ENCODE measurements at places on chromosomes 13 and 19. TPM values are rescaled to one million over a fixed set of nuclear protein-coding genes. Genes with fewer than 3 reads are reported as not detected.
A peak's percentile ranks its signal among the peaks of the same experiment; 100 is the strongest.

- DNase-seq = no peak
- no peak overlapping the region for H3K27ac ChIP-seq
- no peaks in the 10 kb centered on the region for H3K4me1 ChIP-seq
Observed at GRCh38 chr13:101673360-101674105, 221.1 kb downstream of the ITGBL1 start.

DNA sequence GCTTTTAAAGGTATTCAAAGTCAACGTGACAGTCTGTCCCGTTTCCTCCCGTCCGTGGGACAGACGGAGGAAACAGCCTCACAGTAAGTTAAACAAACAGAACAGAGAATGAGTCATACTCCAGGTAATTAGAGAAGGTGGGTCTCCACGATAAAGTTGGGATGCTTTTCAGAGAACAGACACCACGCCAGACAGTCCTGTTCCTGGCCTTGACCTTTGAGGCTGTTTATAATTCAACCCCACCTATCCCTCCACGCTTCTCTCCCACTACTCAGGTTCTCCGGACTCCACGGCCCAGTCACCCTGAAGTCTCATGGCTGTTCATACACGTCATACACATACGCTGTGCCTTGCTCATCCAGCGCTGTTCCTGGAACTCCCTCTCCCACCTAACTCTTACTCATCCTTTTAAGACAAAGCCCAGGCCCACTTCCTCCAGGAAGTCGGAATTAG is 42.5 kb downstream of the ARHGEF18 start:
- no peak overlapping the region for H3K27ac ChIP-seq
- no peak overlapping the region for H3K4me3 ChIP-seq
- H3K27me3 ChIP-seq = no peaks in the 10 kb centered on the region
- no peak for DNase-seq

DNA sequence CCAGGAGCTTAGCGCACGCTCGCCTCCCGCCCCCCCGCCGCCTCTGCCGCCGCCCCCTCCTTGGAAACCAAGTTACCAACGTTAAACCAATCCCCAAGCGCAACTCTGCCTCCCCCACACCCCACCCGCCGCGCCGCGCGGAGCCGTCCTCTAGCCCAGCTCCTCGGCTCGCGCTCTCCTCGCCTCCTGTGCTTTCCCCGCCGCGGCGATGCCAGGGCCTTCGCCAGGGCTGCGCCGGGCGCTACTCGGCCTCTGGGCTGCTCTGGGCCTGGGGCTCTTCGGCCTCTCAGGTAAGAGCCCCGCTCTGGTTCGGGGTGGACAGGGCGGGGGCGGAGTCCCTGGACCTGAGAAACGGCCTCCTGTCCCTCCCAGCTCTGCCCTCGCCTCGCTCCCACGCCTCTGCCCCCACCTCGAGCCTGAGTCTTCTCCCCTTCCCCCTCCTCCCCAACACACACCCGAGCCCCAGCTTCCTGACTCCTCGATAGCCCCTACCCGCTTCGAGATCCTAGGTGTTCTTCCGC is at the start of gene ICAM5:
TSS of gene ICAM5 (plus strand) at position 117 of the 521 bp plus-strand sequence. CDS start at position 209, 92 bp downstream.
- peak within 1 kb of the TSS; percentile 1 for H3K4me3 ChIP-seq
- no peak within 1 kb of the TSS for H3K27ac ChIP-seq
- H3K27me3 ChIP-seq = peaks cover 6% of the 10 kb centered on the region
- no peak for DNase-seq

GRCh38 chr13:46831588-46832194 is 34.7 kb upstream of the ESD start:
- H3K36me3 ChIP-seq = no peaks in the 10 kb centered on the region
- H3K4me1 ChIP-seq = no peaks in the 10 kb centered on the region
- H3K27me3 ChIP-seq = no peaks in the 10 kb centered on the region

DNA sequence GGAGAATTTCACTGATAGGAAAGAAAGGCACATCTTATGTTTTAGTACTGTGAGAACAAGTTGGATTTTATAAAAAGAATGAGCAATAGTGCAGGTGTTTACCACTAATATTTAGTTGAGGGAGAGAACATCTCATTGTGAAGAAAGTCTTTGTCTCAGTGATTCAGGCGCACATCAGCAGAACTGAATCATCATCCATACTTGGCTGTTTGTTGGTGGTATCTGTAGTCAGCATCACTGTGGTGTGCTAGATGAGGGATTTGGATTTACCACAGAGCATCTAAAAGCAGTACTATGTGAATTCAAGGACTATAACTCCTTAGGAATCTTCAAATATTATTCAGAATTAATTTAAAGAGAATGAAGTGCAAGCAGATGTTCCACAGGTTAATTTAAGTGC is 1380.5 kb upstream of the ATXN8OS start:
- no peaks in the 10 kb centered on the region for H3K36me3 ChIP-seq
- no peaks in the 10 kb centered on the region for H3K4me1 ChIP-seq
- no peak overlapping the region for H3K27ac ChIP-seq
- no peak for DNase-seq
- H3K4me3 ChIP-seq = no peak overlapping the region

DNA sequence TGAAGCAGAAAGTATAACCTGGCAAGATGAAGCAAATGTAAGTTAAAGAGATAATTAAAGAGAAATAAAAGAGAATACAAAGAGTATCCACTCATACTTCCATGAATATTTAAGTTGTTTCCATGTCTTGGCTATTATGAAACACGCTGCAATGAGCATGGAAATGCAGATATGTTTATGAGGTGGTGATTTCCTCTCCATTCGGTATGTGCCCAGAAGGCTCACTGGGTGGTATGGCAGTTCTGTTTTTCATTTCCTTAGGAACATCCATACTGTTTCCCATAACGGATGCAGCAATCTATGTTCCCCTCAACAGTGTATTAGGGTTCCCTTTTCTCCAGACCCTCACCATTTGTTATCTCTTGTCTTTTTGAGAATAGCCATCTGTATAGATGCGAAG is 272.6 kb upstream of the SOX21 start:
- no peak for DNase-seq
- H3K4me1 ChIP-seq = no peaks in the 10 kb centered on the region
- H3K27me3 ChIP-seq = no peaks in the 10 kb centered on the region
- H3K36me3 ChIP-seq = no peaks in the 10 kb centered on the region

DNA sequence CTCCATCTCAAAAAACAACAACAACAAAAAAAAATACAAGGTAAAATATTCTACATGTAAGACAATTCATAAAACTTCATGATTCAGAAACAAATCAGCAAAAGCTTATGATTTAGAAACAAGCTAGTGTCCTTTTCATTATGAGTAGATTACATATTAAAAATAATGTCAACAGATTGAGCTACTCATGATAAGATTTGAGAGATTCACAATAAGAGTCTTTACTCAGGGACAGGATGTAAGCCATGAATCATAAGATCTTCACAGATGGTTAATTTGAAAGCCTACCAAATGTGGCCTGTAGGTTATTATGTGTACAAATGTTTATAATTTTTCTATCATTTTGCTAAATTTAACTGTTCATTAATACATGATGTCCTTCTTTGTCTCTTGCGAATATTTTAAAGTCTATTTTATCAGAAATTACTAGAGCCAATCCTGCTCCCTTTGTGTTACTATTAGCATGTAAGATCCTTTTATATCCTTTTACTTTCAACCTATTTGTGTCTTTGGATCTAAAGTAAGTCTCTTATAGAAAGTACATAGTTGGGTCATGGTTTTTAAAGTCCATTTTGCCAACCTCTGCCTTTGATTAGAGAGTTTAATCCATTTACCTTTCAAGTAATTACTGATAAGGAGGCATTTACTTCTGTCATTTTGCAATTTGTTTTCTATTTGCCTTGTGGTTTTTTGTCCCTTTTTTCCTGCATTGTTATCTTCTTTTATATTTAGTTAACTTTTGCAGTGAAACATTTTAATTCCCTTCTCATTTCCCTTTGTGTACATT is 68.3 kb upstream of the RXFP2 start:
- H3K4me3 ChIP-seq = no peak overlapping the region
- no peak for DNase-seq
- no peaks in the 10 kb centered on the region for H3K27me3 ChIP-seq
- no peak overlapping the region for H3K27ac ChIP-seq

GRCh38 chr19:38792250-38793111 is 3.5 kb downstream of the LGALS7B start:
- no peak overlapping the region for H3K27ac ChIP-seq
- H3K4me1 ChIP-seq = no peaks in the 10 kb centered on the region
- no peaks in the 10 kb centered on the region for H3K36me3 ChIP-seq
- peak overlapping the region; percentile 18 for H3K4me3 ChIP-seq
- H3K27me3 ChIP-seq = no peaks in the 10 kb centered on the region

GRCh38 chr19:14476673-14477401 is 1.7 kb upstream of the PTGER1 start:
- DNase-seq = no peak
- H3K4me1 ChIP-seq = peaks cover 4% of the 10 kb centered on the region
- no peak overlapping the region for H3K27ac ChIP-seq
- H3K27me3 ChIP-seq = no peaks in the 10 kb centered on the region
- no peaks in the 10 kb centered on the region for H3K36me3 ChIP-seq

DNA sequence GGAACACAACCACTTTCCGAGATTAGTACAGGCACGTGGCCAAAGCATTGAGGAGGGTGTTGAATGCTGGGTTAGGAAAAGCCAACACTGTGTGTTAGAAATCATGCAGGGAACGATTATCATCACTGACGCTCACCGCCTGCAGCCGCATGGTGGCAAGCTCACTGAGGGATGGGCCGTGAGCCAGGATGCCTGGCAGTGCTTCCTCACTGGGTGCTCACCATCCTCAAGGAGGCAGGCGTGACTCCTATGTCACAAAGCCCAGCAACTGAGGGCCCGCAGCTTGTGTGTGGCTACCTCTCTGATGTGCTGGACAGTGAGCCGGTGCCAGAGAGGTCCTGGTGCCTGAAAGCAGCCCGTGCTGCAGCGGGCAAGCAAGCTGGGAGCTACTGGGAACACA is 30.4 kb upstream of the TIMM44 start:
- H3K36me3 ChIP-seq = no peaks in the 10 kb centered on the region
- no peaks in the 10 kb centered on the region for H3K4me1 ChIP-seq
- no peaks in the 10 kb centered on the region for H3K27me3 ChIP-seq
- no peak overlapping the region for H3K4me3 ChIP-seq
- no peak for DNase-seq

- H3K27me3 ChIP-seq = no peaks in the 10 kb centered on the region
- no peak for DNase-seq
- H3K27ac ChIP-seq = no peak overlapping the region
- no peaks in the 10 kb centered on the region for H3K36me3 ChIP-seq
- H3K4me3 ChIP-seq = no peak overlapping the region
Observed at GRCh38 chr13:48559638-48560320, 26.9 kb upstream of the RCBTB2 start.

GRCh38 chr19:1318678-1319471 is 33.2 kb downstream of the EFNA2 start:
- H3K27ac ChIP-seq = no peak overlapping the region
- no peaks in the 10 kb centered on the region for H3K27me3 ChIP-seq
- peaks cover 4% of the 10 kb centered on the region for H3K4me1 ChIP-seq
- DNase-seq = no peak
- H3K4me3 ChIP-seq = no peak overlapping the region
- H3K36me3 ChIP-seq = no peaks in the 10 kb centered on the region

Gene ATXN8OS
- not detected for total RNA-seq

Gene EPN1
- 187 TPM for total RNA-seq
